CD4-positive, alpha-beta memory T cell (primary cell): ENCODE measurements at places on chromosomes 12 and 14. TPM values are rescaled to one million over a fixed set of nuclear protein-coding genes. Genes with fewer than 3 reads are reported as not detected.

ERBB3 gene
- 6.9 TPM for total RNA-seq

CIROP gene
- not detected for total RNA-seq

KLHL33 gene
- total RNA-seq: 0.14 TPM

TAS2R46 gene
- total RNA-seq: 1.3 TPM

SLC6A12 gene
- 0.33 TPM for total RNA-seq

DNA sequence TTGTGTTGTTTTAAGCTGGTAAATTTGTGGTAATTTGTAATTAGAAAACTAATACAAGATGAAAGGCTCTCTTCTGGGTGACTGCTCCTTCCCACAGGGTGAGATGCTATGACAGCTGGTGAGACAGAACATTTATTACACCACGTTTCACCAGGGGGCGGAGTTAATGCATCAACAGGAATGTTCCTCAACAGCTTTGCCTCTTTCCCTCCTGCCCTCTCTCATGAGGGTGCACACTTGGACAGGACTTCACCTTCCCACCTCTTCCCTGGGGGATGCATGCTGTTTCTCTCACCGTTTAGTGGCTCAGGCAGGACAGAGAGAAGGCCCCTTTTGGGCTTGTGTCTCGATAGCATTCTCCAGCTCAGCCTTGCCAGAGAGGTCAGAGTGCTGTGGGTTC, 13.4 kb upstream of the PPP1R1A start:
- DNase-seq: no peak

DNA sequence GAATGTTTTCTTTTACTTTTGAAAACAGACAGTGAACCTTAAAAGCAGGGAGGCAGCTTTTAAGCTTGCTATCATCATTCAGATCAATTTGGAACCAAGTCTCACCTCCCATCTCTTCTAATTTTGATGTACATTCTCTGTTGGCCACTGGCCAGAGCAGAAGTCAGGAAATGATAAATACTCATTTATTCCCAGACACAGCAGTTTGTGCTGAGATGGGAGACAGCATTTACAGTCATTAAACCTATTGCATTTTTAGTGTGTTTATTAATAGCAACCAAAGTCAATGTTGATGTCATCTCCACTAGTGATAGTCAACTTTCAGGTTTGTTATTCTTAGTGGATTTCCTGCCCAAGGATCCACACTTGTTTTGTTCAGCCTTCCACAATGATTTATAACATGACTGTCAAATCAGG, 320.0 kb upstream of the ATP2B1 start:
- DNase-seq: peak; percentile 4

DNA sequence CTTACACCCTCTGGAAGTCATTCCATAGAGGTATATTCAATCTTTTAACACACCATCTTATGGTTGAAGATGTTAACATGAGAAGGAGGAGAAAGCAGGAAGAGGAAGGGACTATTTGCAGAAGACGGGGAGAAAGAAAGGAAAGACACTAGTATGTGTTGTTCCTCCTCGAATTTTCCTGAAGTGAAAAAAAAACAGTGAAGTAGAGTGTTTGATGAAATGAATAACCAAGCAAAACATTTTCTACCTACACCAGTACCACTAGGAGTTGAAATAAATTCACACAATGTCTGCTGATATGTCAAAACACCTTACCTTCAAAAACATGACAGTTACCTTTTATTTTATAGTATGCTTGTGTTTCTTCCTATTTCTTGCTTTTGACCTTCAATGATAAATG, 1.4 kb upstream of the CNOT2 start:
- no peak for DNase-seq

- no peak for DNase-seq
These were observed 25.1 kb downstream of the UBR7 start for GRCh38 chr14:93232159-93232558.

- DNase-seq: no peak
These were observed at the start of gene SIX6 for GRCh38 chr14:60508707-60509437. SIX6 (plus strand) TSS chr14:60509146; CDS start chr14:60509399, 253 bp downstream.

DNA sequence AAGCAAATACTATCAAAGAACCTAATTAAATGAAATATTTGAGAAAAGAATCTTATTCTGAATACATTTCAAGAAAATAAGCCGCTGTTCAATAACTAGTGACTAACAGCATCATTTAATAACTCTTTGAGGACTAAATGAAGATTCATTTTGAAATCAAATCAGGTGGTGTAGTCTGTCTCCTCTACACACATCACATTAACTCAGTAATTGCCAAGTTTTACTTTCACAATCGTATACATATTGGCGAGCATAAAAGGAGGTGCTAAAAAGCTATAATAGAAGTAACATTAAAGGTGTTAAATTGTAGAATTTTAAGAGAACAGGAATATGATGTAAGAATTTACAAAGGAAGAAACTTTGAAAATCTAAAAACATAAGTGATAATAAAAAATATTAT, 185.1 kb downstream of the MDGA2 start:
- no peak for DNase-seq

DNA sequence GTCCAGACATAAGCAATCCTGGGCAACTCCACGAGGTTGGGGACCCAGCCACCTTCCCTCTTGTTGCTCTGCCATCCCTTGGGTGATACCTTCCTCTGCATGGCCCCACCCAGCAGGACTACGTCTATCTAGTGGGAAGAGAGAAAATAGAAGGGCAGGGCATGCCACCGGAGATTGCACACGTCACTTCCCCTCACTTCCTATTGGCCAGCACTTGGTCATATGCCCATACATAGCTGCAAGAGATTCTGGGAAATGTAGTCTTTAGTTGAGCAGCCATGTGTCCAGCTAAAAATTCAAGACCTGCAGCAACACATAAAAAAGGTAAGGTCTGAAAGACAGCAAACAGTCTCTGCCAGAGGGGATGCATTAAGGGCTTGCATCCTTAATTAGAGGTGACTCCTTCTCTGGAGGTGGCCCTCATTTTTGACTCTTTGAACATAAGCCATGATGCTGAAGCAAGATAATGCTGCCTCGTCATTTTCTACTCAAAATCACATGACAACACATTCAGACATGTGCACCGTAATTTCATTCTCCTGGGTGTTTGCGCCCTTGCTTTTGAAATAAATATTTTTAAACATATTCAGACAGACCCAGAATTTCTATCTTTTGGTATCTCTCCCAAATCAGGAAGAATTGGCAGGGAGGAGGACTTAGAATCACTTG, 91.8 kb upstream of the PWP1 start:
- no peak for DNase-seq

DNA sequence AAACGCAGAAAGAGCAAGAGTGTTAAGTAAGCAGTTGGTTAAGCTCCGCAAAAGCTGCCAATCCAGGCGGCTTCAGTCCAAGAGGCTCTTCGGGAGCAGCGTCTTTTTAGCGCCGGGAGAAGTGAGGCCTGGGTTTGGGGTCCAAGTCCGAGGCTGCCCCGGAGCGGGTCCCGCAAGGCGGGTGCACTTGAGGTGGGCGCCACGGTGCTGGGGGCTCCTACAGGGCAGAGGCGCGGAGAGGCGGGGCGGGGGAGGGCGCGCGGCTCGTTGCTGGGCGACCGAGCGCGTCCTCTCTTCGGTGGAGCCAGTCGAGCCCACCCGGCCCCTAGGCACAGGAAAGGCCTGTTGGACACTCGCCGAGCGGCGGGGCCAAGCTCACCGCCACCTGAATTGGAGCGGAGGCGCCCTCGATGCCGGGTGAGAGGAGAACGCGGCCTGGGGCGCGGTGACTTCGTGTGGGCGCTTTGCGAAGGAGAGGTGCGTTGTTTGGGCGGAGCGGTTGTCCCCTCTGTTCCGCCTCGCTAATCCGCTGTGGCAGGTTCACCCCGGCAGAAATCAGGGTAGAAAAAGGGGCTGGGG, 15.6 kb downstream of the TTC6 start:
- DNase-seq: no peak

DNA sequence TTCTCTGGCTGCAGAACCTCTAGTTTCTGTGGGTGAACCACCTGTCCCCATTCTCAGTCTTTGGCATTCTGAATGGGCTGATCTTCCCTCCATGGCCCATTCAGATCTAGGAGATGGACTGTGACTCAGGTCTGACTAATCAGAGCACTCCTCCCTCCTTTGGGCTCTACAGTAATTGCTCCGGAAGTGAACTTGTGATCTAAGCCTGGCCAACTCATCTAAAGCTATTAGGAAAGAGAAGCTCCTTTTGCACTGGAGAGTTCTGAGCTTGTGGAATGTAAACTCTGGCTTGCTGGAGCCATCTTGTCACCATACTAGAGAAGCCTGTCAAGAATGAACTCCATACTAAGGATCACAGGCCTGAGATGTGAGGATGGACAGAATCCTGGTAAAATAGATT, 168.2 kb downstream of the SUDS3 start:
- no peak for DNase-seq

- no peak for DNase-seq
These were observed 2.1 kb upstream of the IL23A start for GRCh38 chr12:56336361-56337167.

DNA sequence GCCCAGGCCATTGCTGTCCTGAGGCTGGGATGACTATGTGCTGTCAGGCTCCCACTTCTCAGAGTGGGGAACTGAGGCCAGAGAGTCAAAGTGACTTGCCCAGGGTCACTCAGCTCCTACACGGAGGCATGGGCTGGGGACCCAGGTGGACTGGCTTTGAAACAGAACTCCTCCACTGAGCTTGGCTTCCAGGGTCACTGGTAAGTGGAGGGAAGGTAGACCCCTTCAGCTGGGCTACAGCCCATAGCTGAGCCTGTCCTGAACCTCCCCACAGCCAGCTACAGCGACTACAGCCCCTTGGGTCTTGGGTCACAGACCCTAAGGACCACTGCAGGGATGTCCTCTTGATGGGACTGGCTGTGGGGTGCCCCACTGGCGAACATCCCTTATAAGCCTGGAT, 40.3 kb upstream of the TRAF3 start:
- no peak for DNase-seq

- no peak for DNase-seq
These were observed 70.1 kb downstream of the DUSP16 start for GRCh38 chr12:12492547-12492946.

DNA sequence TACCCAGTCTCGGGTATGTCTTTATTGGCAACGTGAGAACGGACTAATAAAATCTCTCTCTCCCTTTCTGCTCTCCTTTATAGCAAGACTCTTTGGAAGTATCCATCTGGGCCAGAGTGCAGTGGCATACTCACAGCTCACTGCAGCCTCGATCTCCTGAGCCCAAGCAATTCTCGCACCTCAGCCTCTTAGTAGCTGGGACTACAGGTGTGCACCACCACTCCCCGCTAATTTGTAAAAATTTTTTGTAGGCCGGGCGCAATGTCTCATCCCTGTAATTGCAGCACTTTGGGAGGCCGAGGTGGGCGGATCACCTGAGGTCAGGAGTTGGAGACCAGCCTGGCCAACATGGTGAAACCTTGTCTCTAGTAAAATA, 33.2 kb upstream of the PPP2R5C start:
- no peak for DNase-seq
